Hematopoietic multipotent progenitor cell (in vitro differentiated cells): ENCODE measurements at places on chromosomes 6 and 20.
A peak's percentile ranks its signal among the peaks of the same experiment; 100 is the strongest.

DNA sequence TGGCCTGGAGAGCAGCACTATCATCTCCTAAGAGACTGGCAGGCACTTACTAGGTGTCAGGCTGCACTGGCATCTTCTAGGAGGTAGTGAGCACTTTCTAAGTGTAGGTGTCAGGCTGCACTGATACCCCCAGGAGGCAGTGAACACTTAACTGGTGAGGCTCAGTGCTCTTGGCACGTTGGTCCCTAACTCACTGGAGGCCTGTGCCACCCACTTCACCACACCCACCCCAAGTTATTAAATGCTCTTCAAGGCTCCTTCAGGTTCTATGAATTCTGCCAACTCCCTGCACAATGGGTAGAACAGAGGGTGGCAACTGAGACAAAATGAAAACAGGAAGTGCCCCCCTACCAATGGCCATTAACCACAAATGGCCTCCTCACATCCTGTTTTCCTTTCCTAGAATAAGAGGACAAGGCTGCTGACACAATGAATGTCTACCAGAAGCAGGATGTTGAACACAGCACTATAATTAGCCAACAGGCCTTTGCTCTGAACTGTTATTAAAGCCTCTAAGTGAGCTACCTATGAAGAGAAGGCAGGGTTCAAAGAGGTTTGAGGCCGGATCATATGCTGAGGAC is 29.4 kb downstream of the NCOA5 start:
- DNase-seq = no peak

DNA sequence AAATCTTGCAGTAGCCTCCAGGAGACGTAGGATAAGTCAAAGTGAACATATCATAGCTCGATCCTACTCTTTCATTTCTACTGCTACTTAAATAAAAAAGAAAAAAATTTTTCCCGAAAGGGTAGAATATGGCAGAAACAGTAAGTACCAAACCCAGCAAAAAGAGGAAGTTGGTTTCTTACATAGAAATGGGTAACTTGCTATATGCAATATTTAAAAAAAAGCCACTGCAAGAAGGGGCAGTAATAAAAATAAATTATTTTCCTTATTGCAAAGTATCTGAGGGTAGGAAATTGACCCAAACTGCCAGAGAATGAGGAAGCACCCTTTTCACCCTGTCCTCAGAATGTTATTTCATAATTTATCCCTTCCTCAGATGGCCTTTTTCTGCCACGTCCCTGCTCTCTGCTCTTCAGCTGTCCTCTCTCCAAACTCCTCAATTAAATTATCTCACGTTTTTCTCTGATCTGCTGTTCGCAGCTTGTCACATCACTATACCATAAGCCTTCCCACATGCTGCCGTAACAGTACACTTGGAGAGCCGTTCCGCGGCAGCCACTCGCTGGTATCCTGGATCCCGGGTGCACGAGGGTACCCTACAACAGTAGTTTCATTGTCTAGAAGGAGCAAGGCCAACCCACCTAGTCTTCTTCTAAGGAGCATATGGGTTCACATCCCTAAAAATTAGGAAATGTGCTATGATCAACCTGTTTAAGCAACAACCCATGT is 149.6 kb downstream of the BACH2 start:
- no peak for DNase-seq

GRCh38 chr20:6632187-6632586 is 135.3 kb upstream of the BMP2 start:
- DNase-seq = no peak

GRCh38 chr6:17995414-17995813 is 8.0 kb upstream of the KIF13A start:
- DNase-seq = no peak

- DNase-seq = no peak
Observed at GRCh38 chr6:165052561-165053480, 256.6 kb downstream of the C6orf118 start.

DNA sequence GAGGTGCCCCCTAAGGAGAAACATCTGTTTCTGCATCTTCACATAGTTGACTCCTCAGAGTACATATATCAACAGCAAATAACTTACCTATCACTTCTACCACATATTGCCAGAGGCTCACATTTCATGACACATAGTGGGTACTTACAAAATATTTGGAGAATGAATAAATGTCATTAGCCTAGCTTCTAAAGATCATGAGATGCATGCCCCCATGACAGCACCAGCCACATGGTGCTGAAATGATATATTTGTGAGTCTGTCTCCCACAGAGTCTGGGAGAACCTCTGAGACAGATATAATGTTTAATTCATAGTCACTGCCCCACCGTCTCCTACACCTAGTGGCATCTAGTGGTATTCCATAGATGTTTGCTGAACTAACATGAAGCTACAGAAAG is 555.6 kb downstream of the KIF16B start:
- DNase-seq = no peak

DNA sequence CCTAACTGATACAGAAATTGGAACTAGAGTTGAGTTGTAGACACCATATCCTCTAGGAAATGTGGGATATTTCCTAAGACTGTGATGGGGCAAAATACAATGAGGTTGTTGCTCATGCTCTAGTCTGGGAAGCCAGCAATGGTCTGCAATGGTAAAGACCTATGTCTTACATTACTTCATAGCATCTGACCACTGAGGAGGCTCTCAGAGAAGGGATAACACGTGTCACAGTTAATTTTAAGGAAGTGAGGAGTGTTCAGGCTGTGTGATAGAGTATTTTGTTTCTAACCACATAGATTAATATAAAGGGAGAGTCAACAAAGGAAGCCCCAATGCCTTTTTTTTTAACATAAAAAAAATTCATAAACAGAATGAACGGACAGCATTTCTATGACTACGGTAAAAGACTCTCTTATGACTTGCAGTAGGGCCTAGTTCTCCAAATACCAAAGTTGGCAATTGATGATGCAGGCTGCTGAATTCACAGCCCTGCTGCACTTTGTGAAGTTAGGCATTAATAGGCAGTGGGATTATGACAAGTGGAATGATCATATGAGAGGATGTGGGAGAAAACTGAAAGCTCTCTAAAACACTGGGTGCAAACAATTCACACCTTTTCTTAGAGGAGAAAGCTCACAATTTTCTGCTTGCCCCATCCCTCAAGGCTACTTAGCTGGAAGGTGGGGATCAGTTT is 13.7 kb downstream of the KCNS1 start:
- DNase-seq = no peak

GRCh38 chr6:134147034-134147533 is 94.7 kb upstream of the SLC2A12 start:
- no peak for DNase-seq

DNA sequence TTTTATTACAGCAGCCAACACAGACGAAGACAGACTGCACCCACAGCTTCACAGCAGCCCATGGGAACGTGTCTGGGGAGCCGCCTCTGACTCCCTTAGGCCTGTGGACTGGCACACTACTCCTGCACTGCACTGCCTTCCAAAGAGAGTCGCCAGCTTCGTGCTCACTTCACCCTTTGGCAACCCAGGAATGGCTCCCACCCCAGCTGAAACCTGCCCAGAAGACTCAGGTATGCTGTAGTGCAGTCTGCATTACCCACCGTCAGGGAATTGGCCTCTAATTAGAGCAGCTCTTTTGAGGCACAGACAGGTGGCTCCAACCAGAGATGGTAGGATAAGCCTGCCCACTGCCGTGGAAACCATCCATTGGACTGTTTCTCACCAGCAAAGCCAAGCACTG is 39.9 kb upstream of the FRMD1 start:
- DNase-seq = no peak

- no peak for DNase-seq
Observed at GRCh38 chr20:53030061-53030460, 57.9 kb downstream of the TSHZ2 start.

DNA sequence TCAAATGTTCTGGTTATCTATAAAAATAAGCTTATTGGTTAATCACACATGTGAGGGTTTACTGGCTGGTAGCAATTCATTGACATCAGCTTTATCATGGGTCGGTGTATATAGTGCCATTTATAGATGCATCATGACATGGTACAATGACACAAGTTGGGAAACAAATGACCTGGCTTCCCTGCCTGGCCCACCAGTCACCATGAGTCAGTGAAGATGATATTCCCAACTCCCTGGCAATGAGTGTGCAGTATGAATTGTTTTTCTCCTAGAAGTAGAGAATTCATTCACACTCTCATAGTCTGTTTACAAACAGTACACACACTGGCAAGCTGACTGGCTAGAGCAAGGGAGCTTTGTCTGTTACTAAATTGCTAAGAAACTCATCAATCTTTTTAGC is 37.2 kb upstream of the CALHM6 start:
- no peak for DNase-seq

GRCh38 chr20:33910056-33910455 is 83.7 kb upstream of the RALY start:
- DNase-seq = no peak

GRCh38 chr6:157019733-157020132 is 242.6 kb downstream of the ARID1B start:
- peak; percentile 67 for DNase-seq

DNA sequence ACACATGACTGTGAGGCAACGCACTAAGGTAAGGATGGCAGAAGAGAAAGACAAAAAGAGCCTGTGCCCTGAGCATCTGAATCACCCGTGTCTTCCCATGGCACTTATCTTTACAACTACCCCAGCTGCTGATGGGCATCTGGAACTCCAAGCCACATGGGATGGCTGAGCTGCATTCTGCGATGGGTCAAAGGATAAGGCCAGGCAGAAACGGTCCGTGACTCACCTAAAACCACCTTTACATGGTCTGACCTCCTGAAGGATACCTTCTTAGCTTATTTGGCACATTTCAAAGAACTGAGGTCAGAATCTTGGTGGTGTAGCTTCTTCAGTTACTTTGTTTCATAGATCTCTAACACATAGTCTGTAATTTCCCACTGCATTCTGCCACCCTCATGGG is 99.7 kb downstream of the DNAH8 start:
- no peak for DNase-seq

GRCh38 chr6:90266905-90267621 is 29.6 kb downstream of the BACH2 start:
- no peak for DNase-seq

DNA sequence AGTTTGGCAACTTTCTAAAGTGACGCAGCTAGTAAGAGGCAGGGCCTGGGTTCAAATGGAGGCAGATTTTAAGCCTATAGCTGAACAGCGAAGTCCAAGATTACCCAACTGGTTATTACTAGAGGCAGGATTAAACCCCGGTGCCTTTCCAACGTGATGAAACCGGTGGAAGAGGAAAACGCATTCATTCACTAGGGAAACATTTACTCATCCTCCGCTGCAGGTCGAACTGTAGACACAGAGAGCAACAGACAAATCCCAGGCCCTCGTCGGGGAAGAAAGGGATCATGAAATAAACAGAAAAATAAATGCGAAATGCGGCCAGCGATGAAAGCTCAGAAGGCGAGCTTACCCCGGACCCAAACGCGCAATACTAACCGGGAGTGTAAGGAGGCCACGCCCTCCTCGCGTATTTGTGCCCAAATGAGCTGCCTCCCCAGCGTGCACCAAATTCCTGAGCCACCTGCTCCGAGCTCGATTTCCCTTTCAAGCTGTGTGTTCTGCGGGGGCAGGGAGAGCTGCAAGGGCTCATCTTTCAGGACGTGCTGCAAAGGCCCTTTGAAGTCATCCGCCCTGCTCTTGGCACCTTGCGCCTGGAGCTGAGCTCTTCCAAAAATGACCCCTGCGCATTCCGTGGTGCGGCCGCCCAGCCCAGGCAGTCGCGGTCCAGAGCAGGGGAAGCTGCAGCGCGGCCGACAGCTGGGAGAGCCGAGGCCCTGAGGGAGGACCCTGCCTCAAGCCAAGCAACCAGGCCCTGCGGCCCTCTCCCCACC is 46.9 kb downstream of the PDYN start:
- no peak for DNase-seq

- DNase-seq = no peak
Observed at GRCh38 chr20:50347284-50348063, 156.8 kb downstream of the CEBPB start.

- no peak for DNase-seq
Observed at GRCh38 chr6:31657406-31658157, 1.9 kb downstream of the APOM start.

- DNase-seq = no peak
Observed at GRCh38 chr6:1767481-1768246, 157.9 kb downstream of the FOXC1 start.

- no peak for DNase-seq
Observed at GRCh38 chr6:113039005-113039404, 691.9 kb downstream of the RFPL4B start.

DNA sequence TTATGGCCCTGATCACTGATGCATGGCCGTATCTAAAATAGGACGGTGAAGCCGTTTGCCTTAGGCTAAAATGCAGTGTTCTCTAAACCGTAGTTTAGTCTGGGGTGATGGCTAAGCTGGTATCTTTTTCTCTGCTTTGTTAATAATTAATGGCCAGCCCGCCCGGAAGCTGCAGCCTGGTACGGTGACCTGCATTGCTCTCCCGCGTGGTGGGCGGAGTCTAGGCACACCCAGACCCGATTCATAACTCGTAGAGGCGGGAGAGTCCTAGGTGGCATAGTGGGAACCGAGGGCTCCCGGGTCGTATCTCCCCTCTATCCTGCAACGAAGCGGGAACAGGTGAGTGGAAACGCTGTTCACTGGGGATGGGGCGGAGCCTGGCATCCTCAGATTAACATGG is 5.5 kb downstream of the CDH4 start:
- no peak for DNase-seq

DNA sequence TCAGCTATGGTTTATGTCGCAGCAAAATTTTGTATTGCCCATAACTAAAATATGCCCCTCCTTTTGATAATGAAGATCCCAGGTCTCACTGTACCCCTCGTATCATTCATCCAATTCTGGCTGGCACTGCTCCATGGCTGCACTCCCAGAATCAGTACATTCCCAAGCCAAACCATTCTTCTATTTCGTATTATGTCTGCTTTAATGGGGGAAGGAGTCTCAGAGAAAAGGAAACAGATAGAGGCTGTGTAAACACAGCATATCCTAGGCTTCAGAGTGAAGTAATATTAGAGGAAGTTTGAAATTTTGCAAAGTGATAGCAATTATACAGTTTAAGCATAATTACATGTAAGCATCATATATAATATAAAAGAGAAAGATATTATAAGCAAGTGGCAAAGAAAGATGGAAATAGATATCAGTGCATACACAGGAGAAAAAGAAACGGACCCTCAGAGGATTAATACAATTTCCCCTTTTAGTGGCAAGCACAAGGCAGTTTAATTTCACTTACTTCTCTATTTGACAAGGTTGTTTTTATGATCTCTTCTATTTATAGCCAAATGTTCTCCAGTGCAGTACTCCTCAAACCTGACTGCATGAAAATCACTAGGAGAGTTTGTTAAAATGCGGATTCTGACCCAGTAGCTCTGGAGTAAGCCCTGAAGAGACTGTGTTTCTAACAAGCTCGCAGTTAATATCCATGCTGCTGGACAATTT is 56.5 kb upstream of the TENT5A start:
- DNase-seq = no peak
